ENCODE measurements at places on chromosomes 16 and 17. TPM values are rescaled to one million over a fixed set of nuclear protein-coding genes. Genes with fewer than 3 reads are reported as not detected.

MT1G gene
- total RNA-seq = not detected

DNA sequence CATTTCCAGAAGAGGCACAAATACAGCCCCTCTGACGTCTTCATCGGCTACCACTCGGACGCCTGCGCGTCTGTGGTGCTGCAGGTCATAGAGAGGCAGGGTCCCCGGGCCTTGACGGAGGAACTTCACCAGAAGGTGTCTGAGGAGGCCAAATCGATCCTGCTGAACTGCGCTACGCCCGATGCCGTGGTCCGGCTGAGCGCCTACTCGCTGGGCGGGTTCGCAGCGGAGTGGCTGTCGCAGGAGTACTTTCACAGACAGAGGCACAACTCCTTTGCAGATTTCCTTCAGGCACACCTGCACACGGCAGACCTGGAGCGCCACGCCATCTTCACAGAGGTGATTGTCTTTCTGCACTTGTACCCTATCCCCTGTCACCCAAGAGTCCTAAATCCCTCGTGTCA lies 67.0 kb upstream of the ENDOV start:
- DNase-seq = no peak

CTF1 gene
- 2.9 TPM for total RNA-seq

DNA sequence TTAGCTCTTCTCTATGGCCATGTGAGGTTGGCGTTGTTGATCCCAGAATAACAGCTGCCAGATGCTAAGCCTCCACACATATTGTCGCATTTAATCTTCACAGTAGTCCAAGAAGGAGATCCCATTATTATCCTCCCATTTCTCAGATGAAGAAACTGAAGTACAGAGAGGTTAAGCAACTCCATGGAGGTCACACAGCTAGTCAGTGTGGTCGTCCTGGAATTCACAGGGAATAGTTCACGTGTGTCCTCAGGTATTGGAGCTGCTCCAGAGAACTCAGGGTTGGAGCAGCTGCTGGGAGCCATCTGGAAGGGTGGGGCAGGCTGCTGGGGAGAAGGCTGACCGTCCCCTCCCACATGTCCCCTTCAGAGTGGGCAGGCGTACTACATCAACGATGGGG lies 19.5 kb downstream of the SDR42E2 start:
- DNase-seq = no peak

DUS1L gene
- total RNA-seq = 43.8 TPM

DNA sequence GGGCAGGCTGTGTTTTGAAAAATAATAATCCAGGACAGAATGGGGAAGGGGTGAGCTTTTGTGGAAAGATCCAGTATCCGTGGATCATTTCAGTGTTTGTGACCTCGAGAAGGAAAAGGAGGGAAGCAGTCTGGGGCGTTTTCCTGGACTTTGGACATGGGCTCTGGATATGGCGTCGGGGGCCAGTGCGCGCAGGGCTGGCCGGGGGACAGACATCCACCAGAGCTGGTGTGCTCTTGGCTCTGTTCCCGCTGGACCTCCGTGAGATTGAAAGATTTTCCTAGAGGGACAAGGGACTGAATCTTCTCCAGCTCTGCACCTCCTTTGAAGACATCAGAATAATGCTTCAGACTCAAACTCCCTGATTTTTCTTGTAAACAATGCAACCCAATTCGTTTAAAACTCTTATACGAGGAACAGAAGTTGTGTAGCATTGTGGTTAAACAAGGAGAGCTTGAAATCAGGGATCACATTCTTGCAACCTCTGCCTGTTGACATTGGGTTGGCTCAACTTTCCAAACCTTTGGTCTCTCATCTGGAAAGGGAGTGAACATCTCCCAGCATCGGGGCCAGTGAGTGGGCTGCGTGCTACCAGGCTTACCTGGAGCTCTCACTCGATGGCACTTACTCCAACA lies 75.9 kb downstream of the C16orf95 start:
- DNase-seq = no peak

- DNase-seq = peak; percentile 90
Measured at GRCh38 chr17:81294512-81295030, 536 bp downstream of the SLC38A10 start.

DNA sequence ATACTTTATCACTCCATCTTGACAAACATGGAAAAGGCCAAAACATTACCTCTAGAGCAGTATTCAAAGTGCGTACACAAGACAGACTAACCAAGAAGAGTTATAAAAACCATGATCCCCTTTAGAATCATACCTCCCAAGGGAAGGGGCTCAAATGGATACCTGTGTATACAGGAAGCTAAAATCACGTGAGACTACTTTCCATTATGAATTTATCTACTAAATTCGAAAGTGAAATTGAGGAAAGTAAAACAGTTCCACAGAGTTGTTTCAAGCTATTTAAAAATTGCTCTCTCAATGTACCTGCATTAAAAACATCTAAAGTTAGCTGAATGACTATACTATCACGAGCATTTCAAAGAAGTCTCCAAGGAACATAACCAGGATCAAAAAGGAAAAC lies 32.7 kb downstream of the AP1G1 start:
- no peak for DNase-seq

GDPD3 gene
- 0.88 TPM for total RNA-seq

DNA sequence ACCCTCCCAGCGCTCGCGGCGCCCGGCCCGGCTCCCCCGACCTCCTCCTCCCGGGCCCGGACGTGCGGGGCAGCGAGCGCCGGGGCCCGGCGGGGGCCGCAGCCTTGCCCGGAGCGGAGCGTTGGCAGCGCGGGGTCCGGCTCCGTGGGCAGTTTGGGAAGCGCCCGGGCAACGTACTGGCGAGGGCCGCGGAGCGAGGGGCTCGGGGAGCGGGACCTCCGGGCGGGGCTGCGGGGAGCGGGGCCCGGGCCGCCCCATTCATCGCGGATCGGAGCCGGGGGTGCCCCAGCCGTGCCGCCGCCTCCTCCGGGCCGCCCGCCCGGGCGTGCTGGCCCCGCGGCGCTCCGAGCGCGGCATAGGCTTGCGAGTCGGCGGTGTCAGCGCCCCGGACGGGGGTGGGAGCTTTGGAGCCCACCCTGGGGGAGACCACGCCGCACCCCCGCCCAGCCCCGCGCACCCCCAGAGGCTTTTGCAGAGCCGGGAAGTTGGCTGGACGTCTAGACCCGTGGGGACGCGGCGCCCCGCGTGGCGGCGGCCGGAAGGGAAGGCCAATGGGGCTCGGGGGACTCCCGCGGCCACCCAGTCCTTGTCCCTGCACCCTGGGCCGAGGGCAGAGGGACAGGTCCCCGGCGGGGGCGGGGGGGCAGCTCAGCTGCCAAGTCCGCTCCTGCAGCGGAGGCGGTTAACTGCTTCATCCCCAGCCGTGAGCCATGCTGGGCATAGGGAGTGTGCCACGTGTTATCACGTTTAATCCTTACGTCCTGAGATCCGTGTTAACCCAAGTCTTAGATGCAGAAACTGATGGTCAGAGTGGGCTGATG lies 852 bp downstream of the ZNF469 start:
- DNase-seq = peak; percentile 98

TP53TG3B gene
- not detected for total RNA-seq

AKTIP gene
- total RNA-seq = 25.0 TPM

DNA sequence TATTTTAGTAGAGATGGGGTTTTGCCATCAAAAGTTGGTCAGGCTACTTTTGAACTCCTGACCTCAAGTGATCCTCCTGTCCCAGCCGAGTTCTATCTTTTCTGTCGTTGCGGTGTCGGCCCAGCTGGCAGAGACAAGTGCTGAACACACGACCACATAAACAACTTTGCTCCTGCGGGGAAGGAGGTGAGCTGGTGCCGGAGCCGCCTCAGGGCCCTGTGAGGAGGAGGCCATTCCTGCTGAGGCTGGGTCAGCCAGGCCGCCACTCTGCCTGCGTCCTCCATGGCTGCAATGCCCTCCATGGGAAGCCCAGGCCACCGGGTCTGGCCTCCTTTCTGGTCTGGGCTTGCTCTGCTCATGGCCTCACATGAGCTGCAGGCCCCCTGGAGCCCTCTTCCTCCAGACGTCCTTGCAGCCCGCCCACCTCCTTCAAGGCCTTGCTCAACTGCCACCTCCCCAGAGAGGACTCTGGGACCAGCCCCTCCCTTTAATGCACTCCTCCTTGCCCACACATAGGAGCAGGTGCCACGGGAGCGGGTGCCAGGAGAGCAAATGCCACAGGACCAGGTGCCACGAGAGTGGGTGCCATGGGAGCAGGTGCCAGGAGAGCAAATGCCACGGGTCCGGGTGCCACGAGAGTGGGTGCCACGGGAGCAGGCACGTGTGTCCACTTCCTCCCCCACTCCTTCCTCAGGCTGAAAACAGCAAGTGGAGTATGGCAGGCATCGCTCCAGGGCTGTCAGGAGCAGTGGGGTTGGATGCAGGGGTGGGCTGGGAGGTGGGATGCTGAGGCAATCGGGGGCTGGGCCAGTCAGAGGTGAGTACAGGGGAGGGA lies 28.4 kb upstream of the CBFA2T3 start:
- DNase-seq = peak; percentile 78

NQO1 gene
- total RNA-seq = 327 TPM

GRCh38 chr17:71334048-71334751 lies 786.6 kb upstream of the SOX9 start:
- DNase-seq = peak; percentile 31

KRTAP3-2 gene
- not detected for total RNA-seq

KRT17 gene
- total RNA-seq = 4.7 TPM

CSH2 gene
- total RNA-seq = not detected

TBC1D3E gene
- not detected for total RNA-seq

DNA sequence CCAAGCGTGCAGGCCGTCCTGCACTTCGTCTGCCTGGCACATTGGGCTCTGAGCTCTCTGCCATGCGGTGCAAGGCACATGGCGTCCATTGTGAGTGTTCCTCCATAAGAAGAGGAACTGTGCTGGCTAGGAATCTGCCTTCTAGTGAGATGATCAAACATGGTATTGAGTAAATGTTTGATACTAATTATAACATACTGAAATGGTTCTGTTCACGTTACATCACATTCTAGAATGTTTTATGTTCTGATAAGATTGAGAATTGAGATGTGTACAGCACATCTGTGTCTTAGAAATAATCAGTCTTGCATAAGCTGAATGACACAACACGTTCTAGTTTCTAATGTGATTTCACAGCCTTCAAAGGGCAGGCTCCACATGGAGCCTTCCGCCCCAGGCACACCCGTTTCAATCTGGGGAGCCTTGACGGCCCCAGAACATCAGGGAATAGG lies 42.9 kb downstream of the USP10 start:
- no peak for DNase-seq

- DNase-seq = no peak
Measured at GRCh38 chr16:65116818-65117430, 4.9 kb downstream of the CDH11 start.

TEKT5 gene
- 0.29 TPM for total RNA-seq

GRCh38 chr17:82632451-82632850 lies 15.8 kb downstream of the WDR45B start:
- no peak for DNase-seq
